ENCODE measurements at places on chromosomes 13 and 19. TPM values are rescaled to one million over a fixed set of nuclear protein-coding genes. Genes with fewer than 3 reads are reported as not detected.

The PLEKHF1 gene
- 107 TPM for polyA plus RNA-seq

The VAV1 gene
- polyA plus RNA-seq: 44.8 TPM

The GJB2 gene
- not detected for polyA plus RNA-seq

The KLF1 gene
- 1.8 TPM for polyA plus RNA-seq

The CNFN gene
- not detected for polyA plus RNA-seq

The ZNF709 gene
- polyA plus RNA-seq: 2.6 TPM

The NLRP7 gene
- 0.27 TPM for polyA plus RNA-seq

The FPR1 gene
- polyA plus RNA-seq: 6.9 TPM

DNA sequence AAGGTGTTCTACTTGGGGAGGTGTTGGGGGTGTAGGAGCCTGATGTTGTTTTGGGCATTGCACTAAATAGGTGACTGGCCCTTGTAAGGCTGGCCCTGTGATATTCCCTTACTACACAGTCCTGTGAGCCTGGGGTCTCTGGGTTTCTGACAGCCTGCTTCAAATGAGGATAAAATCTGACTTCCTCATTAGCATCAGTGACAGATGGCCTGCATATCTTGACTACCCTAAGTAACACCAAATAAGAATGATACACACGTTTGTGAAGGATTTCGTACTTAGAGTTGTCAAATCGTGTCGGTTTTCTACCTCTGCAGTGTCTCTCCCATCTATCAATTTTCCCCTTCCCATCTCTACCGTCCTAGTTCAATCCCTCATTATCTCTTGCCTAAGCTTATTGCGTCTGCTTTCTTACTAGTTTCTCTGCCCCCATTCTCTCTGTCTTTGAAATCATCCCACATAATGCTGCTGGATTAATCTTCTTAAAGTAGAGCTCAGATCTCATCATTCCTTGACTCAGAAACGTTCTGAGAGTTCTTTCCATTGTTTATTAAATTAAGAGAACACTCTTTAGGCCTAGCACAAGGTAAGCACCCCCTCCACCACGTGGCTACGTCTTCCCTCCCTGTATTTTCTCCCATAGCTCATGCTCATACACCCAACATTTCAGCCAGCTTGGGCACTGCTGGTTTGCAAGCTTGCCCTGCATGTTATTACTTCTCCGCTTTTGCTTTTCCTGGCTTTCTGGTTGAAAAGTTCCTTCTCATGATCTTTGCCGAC, 26.2 kb upstream of the CNMD start:
- no peak for DNase-seq

- no peak for DNase-seq
Observed at GRCh38 chr13:28820099-28821051, at the start of gene MTUS2. Gene MTUS2, plus strand, starts transcription at chr13:28820339.

DNA sequence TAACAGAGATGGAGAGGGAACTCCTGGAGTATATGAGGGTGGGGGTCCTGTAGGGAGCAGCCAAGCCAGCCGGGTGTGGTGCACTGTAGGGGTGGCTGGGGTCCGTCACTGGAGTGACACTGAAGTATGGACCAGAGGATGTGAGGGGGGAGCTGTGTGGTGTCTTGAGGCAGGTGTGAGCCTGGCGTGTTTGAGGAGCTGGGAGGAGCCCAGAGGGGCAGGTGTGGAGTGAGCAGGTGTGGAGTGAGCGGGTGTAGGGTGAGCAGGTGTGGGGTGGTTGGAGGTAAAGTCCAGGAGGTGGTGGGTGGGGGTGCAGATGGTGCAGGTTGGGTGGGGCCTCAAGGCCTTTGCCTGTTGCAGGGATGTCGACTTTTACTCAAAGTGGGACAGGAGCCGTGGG, 5.9 kb downstream of the B3GNT8 start:
- DNase-seq: no peak

GRCh38 chr19:56934438-56935090, 94.0 kb upstream of the PEG3 start:
- no peak for DNase-seq

GRCh38 chr13:25394402-25395060, 22.8 kb downstream of the ATP8A2 start:
- DNase-seq: no peak

- no peak for DNase-seq
Observed at GRCh38 chr13:91134803-91135184, 212.7 kb upstream of the MIR17HG start.

DNA sequence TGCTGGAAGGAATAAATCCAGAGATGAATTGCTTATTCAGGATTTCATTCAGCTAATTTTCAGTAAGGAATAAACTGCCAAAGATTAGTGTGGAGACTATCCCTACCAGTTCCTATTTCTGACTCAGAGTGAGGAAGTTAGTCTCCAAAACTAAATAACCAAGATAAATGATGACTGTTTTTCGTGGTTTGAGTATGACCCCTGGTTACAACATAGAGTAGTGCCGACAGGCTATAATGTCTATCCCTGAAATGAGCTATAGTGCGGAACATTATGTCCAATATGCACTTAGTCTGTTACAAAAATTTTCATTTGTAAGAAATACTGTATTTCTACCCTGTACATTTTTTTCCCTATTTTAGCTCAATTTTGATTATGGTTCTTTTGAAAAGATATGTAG, 51.4 kb downstream of the NBEA start:
- DNase-seq: no peak

DNA sequence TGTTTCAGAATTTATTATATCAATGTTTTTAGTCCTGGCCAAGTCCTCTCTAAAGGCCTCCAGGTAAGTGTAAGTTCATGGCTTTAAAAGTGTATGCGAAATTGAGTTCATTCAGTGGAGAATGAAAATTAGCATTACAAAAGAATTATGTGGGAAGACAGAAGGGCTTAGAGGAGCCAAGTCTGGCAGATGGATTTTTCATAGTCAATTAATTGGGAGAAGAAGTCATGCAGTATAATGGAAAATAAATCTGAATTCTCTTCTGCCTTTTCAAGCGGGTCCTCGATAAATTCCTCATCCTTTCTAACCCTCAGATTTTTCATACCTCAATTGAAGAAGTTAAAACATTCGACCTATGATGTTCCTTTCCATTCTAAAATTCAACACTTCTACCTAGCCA, 394.2 kb downstream of the ITGBL1 start:
- DNase-seq: no peak

GRCh38 chr13:51733374-51734298, 70.3 kb downstream of the DHRS12 start:
- no peak for DNase-seq

GRCh38 chr13:29654843-29655547, 59.5 kb upstream of the SLC7A1 start:
- DNase-seq: no peak

GRCh38 chr13:91482427-91482826, 84.0 kb downstream of the GPC5 start:
- no peak for DNase-seq

GRCh38 chr19:4866595-4867424, 657 bp downstream of the PLIN3 start:
- peak; percentile 28 for DNase-seq

- DNase-seq: no peak
Observed at GRCh38 chr13:72757792-72758535, 23.7 kb downstream of the DIS3 start.

DNA sequence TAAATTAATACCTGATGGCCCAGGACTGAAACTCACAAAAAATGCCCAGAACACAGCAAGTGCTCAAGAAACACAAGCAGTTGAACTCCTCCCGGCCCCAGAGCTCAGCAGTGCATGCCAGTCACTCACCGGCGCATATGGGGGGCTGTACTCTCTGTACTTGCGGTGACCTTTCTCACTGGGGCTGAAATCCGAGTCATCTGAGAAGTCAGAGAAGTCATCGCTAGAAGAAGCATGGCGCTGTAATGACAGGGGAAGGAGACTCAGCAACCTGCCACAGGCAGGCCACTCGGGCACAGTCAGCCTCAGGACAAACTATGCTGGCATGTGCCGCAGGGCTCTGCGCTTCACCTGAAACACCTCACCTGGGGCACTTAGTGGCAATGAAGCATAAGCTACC, 19.7 kb downstream of the ZC3H4 start:
- DNase-seq: no peak

DNA sequence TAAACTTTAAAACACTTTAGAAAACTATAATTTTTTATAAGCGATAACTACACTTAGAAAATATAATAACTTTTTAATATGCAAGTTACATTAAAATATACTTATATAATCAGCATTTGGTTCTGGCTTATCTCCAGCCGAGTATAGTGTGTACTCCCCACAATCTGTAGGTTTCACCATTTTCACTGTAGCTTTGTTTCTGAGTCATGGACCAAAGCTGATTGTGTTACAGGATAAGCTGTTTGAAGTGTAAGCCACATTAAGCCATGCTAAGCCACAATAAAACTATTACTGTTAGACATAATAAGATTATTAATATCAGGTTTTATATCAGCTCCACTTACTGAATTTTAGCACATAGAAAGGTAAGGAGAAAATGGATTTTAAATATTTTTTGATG, 43.8 kb downstream of the CCDC122 start:
- no peak for DNase-seq

GRCh38 chr13:47004027-47004426, 107.2 kb upstream of the HTR2A start:
- no peak for DNase-seq

DNA sequence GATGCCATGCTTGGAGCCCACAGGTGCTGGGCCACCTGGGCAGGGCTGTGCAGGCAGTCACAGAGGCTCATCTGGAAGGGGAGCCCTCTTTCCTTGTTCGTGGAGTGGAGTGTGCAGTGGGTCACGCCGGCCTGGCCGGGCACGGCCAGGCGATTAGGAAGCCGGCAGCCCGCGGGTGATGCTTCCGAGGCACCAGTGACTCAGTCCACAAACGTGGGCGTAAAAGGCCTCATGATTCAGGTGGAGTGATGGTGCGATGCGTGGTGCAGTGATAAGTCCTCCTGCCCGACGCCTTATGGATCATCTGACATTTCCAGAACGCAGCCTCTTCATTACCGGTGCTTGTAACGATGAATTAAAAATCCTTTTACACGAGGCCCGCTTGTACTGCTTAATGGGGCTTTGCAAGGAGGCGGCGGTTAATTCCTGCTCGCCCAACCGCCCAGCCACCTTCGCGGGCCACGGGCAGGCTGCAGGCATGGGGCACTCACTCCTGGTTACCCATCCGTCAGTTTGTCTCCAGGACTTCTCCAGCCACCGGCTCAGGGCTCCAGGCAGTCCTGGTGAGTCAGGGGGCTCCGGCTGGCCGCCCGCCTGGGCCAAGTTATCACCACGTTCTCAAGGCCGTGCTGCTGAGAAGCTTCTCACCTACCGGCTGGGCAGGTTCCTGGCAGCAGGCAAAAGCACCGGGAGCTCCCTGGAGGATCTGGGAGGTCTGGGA, 172.4 kb downstream of the KDM4B start:
- no peak for DNase-seq

- DNase-seq: no peak
Observed at GRCh38 chr19:48501494-48502349, 9.9 kb downstream of the LMTK3 start.

GRCh38 chr13:99071666-99072065, 93.8 kb upstream of the DOCK9 start:
- no peak for DNase-seq

DNA sequence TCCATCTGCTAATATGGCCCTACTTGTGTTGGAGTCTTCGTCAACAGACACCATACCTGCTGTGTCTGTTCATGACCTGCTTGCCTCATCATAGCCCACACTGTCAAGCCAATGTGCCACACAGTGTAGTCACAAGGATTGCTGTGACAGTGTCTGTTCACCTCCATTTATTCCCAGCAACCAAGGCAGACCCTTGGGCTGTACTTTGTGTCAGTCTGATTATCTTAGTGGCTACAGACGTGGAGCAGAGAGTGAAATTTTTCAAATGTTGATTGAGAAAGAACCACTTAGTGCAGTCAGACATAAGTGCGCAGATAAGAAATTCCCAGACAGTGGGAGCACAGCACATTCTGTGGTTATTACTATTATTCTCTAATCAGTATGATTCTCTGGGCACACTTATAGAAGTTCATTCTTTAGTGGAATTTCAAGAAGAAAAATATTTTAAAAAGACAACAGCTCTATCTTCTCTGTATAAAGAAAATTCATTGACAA, 184.6 kb downstream of the GPC6 start:
- no peak for DNase-seq

- DNase-seq: no peak
Observed at GRCh38 chr19:13133241-13133870, 15.3 kb downstream of the NACC1 start.
